Amniotic stem cell (primary cell): ENCODE measurements at places on chromosomes 13 and 19.

- DNase-seq = no peak
Measured at GRCh38 chr19:29700498-29700897, 14.6 kb downstream of the C19orf12 start.

GRCh38 chr13:94556621-94557020, 39.3 kb downstream of the TGDS start:
- no peak for DNase-seq

GRCh38 chr19:18852648-18853047, 20.9 kb downstream of the UPF1 start:
- no peak for DNase-seq

GRCh38 chr13:28622286-28622685, 36.6 kb upstream of the POMP start:
- no peak for DNase-seq
